ENCODE measurements at places on chromosomes 11 and 22.
A peak's percentile ranks its signal among the peaks of the same experiment; 100 is the strongest.

DNA sequence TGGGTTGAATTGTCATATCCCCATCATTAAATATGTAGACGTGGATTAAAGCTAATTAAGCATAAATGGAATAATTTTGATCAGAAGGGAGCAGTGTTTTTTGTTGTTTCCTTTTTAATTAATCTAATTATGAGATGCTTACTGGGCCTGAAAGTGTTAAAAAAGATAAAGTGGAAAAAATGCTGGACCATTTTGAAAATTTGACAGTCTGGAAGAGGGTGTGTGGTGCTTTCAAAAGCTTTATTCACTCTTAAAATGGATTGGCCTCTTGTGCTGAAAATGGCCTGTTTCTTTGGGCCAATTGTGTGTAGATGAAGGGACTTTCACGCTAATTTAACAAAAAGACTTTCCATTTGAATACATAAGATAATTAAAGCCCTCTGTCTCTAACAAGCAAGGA lies 1.8 kb downstream of the TNRC6B start:
- DNase-seq: no peak

DNA sequence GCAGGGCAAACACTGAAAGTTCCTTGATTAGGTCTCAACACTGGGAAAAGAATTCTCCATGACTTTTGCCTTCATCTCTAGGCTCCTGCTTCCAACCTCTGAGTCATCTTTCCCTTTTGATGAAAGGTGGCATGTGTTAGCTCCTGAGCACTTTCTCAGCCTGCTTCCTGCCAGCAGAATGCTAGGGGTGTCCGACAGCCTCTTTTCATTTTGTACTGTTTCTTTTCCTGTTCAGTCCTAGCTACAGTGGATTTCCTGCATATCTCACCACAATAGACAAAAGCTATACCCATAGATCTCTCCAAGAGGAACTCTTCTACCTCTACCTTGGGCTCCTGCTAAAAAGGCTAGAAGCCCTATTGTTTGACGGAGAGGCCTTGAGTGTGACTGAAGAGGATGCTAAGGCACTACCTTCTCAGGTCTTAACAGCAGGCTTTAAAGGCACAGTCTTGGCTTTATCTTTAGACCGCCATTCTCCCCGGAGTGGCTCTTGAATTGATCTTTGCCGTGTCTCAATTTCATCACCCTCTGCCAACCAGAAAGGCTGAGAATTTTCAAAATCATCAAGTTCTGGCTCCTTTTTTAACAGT lies 145.5 kb downstream of the RBFOX2 start:
- no peak for DNase-seq

DNA sequence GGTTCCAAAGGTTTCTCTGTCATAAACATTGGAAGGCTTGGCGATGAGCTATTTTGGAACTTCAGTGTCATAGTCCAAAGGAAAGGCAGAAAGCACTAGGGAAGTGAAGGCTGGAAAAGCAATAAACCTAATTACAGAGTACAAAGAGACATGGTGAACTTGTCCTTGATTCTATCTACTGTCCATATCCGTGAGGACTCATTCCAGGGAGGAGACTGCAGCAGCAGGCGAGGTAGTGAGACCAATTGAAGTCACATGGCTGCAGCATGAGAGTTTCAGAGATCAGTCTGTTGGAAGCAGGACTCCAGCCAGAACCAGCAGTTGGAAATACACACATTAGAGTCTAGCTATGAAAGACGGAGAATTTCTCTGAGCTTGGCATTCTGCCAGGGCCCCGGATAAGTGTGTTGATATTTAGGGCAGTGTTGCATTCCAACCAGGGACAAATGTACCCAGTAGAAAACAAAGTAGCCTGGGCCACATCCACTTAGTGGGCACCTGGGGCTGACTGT lies 54.1 kb upstream of the ARHGAP42 start:
- DNase-seq: peak; percentile 73

- no peak for DNase-seq
Observed at GRCh38 chr11:28529540-28530410, 421.6 kb downstream of the METTL15 start.

- DNase-seq: no peak
Observed at GRCh38 chr11:134060316-134060715, 8.6 kb upstream of the JAM3 start.

GRCh38 chr11:75931124-75931523 lies 116.1 kb downstream of the UVRAG start:
- DNase-seq: no peak

GRCh38 chr22:29041408-29041807 lies 20.2 kb downstream of the C22orf31 start:
- no peak for DNase-seq

GRCh38 chr11:102320679-102321078 lies 3.4 kb downstream of the BIRC3 start:
- no peak for DNase-seq

- no peak for DNase-seq
Observed at GRCh38 chr22:48738204-48738980, 1089.3 kb downstream of the BRD1 start.

- DNase-seq: peak; percentile 76
Observed at GRCh38 chr11:2930704-2931419, 1.6 kb upstream of the PHLDA2 start.

DNA sequence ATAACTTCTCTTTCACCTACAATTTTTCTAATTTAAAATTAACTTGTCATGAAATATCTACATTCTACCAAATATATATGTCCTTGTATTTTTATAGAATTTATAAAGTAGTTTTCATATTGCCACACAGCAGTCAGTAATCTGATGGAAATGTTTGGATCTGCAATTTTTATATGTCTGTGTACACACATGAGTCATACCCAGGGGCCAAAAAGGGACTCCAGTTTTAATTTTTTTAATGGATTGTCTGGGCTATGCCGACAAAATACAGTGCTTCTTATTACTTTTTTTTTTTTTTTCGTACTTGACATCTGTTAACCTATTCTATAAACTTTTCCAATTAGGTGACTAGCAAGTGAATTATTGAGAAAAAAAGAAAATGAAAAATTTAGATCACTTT lies 6.3 kb downstream of the GUCY1A2 start:
- DNase-seq: no peak

DNA sequence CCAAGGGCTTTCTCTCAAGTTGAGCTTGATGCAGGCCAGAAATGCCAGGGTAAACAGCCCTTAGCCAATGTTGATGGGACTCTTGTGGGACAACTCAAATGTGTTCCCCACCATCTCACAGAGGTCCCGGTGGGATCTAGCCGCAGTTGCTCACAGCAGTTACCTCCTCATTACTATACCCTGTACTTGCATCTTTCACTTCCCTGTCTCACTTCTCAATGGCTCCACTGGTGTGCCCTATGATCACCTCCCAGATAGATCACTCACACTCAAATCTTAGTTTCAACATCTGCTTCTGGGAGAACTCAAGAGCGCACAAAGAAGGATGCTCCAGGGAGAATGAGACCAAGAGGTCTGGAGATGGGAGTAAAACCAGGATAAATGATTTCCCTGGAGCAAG lies 47.0 kb downstream of the RCN1 start:
- no peak for DNase-seq

DNA sequence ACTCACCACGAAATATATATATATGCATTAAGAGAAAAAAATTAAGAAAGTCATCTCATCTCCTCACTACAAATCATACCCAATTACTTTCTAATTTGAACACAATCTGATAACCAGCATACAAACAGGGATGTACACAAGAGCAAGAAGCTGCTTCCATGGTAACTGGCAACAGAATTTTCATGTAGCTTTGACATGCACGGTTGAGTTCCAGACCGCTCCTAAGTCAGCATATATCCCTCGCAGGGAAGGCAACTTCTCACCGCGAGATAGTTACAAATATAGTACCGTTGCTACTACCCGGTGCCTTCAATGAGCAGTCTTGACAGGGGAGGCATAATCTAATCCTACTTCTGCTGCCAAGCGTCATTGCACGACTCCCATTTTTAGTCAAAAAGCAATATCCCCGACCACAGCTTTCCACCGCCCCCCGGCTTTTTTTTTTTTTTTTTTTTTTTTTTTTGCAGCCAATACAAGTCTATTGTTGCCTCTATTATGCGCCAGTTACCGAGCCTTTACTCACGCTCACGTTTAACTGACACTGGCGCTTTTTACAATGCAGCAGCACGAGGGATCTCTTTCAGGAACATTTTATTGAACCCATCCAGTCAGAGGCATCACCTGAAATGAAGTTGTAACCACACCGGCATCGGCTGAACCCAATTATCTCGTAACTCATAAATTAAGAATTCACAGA lies 2.2 kb downstream of the CADM1 start:
- no peak for DNase-seq

DNA sequence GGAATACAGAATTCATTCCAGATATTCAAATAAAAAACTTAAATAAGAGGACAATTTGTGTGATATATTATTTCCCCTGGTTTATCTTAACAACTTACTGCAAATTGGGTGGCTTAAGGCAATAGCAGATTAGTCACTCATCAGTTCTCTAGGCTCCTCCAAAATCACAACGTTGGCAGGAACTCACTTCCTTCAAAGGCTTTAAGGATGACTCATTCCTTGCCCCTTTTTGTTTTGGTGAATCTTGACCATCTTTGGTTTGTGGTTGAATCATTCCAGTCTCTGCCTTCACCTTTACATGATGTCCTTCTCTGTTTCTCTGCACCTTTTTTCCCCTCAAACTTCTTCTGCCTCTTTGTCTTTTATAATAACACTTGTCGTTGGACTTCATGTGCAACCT lies 3.4 kb downstream of the OR10AG1 start:
- DNase-seq: no peak

DNA sequence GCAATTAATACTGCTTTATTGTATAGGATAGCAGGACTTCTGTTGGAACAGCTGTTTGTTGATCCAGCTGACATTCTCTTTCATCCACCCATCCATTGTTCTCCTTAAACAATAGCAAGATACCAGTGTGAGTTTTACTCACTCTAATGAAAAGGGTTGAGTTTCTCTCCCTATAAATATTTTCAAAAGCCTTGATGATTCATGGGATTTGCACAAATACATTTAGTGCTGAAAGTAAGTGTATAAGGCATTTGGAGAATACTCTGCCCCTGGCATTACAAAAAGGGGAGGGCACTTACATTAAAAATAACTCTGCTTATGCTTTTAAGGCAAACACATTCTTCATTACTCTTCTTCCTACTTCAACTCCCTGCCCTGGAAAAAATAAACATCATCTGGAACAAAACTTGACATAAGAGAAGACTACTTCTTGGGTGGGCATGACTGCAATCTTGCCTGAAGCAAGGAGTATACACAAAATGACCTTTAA lies 634.9 kb downstream of the METTL15 start:
- no peak for DNase-seq

DNA sequence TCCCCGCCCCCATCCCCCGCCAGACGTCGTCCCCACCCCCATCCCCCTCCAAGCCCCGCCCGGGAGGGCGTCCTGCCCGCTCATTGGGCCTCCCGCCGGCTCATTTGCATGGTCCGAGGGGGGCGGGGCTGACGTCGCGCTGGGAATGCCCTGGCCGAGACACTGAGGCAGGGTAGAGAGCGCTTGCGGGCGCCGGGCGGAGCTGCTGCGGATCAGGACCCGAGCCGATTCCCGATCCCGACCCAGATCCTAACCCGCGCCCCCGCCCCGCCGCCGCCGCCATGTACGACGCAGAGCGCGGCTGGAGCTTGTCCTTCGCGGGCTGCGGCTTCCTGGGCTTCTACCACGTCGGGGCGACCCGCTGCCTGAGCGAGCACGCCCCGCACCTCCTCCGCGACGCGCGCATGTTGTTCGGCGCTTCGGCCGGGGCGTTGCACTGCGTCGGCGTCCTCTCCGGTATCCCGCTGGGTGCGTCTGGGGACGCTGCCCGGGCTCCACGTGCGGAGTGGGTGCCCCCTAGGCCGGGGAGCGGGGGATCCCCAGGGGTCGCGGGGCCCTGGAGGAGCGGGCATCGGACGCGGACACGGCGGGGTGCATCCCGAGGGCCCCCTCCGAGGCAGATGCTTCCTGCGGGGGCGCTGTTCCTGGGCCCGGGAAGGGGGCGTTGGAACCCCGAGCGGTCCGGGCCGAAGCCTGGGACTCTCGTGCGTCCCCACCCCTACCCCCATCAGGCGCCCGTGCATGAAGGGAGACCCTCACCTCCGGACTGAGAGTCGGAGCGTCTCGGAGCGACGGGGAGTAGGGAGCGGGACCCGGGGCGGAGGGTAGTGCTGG lies at the start of gene PNPLA3:
TSS of gene PNPLA3 (plus strand) at position 175 of the 834 bp plus-strand sequence. CDS start at position 282, 107 bp downstream.
- peak; percentile 94 for DNase-seq

GRCh38 chr11:30789270-30789669 lies 203.1 kb upstream of the MPPED2 start:
- DNase-seq: no peak

DNA sequence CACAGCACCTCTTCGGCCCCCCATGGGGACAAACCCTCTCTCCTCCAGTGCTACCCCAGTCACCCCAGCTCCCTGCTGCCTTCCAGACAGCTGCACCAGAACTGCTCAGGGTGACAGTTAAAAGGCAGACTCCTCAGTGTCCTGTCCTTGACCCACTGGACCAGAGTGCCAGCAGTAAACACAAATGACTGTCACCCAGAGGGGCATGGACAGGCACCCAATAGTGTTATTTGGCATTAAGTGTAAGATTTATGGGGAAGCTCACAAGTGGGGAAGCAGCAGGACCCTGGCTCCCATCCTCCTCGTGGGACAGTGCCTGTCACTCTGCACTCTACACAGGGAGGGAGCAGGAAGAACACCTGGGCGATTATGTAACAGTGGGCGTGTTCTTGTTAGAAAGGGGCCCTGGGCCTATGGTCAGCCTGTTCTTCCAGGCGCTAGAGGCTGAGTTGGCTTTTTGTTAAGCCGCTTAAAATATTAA lies 5.0 kb downstream of the RPS19BP1 start:
- no peak for DNase-seq

- DNase-seq: no peak
Observed at GRCh38 chr22:49882519-49883293, 29.1 kb downstream of the ZBED4 start.

DNA sequence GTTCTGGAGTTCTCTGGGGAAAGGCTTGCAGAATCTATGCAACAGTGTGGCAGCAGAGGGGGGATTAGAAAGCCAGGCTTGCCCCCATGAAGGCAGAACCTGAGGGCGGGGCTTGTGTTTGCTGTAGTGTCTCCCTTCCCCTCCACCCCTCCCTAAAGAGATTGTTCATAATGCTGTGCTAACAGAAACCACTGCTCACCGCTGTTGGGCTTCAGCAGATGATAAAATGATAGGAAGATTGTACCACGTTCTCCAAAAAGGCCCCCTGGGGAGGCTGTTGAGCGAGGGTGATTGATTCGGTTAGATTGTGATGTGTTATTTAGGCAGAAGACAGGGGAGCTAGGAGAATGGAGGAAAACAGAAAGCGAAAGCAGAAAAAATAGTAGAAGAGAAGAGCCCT lies 215.2 kb upstream of the NCAM1 start:
- no peak for DNase-seq

GRCh38 chr22:42500161-42500835 lies 19.3 kb downstream of the RRP7A start:
- peak; percentile 89 for DNase-seq

DNA sequence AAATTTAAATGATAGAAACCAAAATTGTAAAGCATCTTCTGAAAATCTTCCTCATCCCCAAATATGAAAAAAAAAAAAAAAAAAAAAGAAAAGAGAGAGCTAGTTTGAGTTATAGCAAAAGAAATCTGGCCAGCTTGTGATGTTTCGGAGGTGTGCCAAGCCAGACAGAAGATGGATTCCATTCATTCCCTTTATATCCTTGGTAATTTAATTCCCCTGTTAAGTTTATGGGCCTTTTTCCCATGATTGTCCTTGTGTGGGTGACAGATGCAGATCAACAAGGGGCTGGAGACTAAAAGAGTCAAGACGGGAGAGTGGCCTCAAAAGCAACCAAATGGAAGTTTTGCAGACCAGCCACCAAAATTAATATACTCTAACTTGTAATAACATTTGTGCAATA lies 47.6 kb upstream of the PARVA start:
- DNase-seq: no peak

GRCh38 chr22:31488988-31489617 lies 539 bp downstream of the EIF4ENIF1 start:
- DNase-seq: peak; percentile 53

- no peak for DNase-seq
Observed at GRCh38 chr11:831118-831864, 1.5 kb upstream of the CD151 start.

Data from Right ventricle myocardium superior (tissue), 1 donor.